CD14-positive monocyte (primary cell): ENCODE measurements at places on chromosomes 5 and 9.

DNA sequence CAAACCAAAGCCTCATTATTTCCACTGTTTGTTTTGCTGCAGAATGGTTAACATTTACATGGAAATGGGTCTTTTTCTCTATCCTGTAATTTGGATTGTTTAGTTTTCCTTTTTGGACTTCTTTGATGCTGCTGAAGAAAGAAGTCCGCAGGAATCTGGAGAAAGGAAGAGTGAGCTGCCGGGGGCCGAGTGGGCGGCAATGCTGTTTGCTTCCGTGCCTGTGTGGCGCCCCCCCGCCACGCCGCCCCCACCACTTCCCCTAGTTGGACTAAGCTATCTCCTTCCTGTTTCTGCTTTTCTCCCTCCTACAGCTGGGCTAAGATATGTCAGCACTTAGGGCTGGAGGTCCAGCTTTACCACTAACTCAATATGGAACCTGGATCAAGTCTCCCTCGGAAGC lies 39.7 kb downstream of the ACTL7B start:
- DNase-seq: peak; percentile 41

GRCh38 chr5:43007911-43008362 lies 32.2 kb downstream of the ANXA2R start:
- peak; percentile 86 for DNase-seq

DNA sequence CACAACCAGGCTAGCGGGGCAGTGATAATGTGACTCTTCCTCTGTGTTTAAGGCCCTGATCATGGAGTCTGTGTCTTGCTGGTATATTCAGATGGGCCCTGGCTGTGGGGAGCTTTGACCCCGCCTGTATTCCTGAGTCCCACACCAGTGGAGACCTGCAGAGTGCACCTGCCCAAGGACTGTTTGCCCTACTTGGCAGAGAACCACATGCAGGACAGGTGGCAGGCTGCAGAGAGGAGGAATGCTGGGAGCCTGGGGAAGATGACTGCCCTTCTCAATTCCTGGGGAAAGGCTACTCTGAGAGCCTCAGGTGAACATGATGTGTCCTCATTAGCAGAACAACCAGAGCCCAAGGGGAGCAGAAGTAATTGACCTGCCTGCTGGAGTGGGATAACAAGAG lies 36.2 kb downstream of the IARS1 start:
- no peak for DNase-seq

DNA sequence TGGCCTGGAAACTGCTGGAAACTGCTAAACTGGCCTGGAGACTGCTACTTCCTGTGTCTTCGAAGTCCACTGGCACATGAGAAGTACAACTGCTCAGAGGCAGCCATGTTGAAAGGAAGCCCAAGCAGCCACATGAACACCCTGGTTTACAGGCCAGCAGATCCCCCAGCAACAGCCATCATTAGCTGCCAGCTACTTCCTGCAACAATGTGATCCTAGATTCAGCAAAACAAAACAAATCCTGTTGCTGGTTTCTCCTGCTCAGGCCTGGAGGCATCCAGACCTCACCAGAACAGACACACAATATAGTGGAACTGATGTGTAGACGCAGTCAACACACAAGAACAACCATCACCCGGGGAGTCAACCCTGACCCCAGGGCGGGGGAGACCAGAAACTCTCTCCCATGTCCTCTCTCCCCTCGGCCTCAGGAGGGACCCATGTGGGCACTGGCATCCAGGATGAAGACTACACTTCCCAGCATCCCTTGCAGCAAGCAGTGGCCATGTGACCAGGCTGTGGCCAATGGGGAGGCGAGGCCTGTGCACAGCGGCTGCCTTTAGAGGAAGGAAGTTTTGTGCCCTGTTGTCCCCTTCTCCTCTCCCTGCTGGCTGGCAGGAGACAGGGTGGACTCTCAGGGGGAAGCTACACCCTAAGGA lies 9.2 kb upstream of the LCN15 start:
- peak; percentile 42 for DNase-seq

- DNase-seq: no peak
These were observed 169.9 kb downstream of the FANCC start for GRCh38 chr9:95147452-95148207.

- DNase-seq: no peak
These were observed 59.8 kb upstream of the TBC1D9B start for GRCh38 chr5:179967489-179967888.

- no peak for DNase-seq
These were observed 247.7 kb upstream of the ZNF462 start for GRCh38 chr9:106615118-106615889.

- DNase-seq: no peak
These were observed 114.7 kb downstream of the SNX18 start for GRCh38 chr5:54632131-54632701.

GRCh38 chr9:83154821-83155220 lies 91.9 kb upstream of the RASEF start:
- DNase-seq: no peak

GRCh38 chr5:89011778-89012711 lies 129.1 kb upstream of the MEF2C start:
- no peak for DNase-seq

DNA sequence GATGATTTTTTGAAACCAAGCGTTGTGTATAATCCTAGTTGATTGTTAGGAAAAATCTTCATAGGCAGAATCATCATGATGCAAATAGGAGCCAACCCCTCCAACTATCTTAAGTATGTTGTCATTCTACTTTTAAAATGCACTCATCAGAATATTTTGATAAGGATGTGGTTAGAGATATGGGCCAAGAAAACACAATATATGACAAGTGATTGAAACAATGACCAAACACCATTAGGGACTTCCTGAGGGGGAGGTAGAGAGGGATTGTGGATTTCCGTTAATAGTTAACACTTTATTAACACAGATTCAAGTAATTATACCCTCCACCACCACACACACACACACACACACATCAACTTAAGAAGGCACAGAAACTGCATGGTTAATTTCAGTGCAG lies 143.3 kb downstream of the ARSB start:
- no peak for DNase-seq

GRCh38 chr5:149170299-149170698 lies 29.0 kb downstream of the ABLIM3 start:
- no peak for DNase-seq

GRCh38 chr9:116153765-116154333 lies at the start of gene PAPPA:
TSS of gene PAPPA (plus strand) at chr9:116153791. CDS start at chr9:116154173, 382 bp downstream.
- DNase-seq: no peak

DNA sequence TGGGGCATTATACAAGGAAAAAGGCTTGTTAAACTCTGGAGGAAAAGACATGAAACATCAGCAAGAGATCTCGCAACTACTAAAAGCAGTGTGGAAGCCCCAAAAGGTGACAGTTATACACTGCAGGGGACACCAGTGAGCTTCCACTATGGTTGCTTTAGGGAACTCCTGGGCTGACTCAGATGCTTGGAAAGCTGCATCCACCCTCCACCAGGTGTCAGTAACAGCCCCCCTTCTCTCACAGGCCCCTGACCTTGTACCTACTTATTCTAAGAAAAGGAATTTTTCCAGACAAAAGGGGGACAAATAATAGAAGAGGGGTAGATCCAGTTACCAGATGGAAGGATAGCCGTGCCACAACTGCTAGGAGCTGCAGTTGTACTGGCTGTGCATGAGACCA lies 154.4 kb upstream of the COX7C start:
- no peak for DNase-seq

GRCh38 chr9:19057033-19057432 lies 7.8 kb downstream of the RRAGA start:
- no peak for DNase-seq

DNA sequence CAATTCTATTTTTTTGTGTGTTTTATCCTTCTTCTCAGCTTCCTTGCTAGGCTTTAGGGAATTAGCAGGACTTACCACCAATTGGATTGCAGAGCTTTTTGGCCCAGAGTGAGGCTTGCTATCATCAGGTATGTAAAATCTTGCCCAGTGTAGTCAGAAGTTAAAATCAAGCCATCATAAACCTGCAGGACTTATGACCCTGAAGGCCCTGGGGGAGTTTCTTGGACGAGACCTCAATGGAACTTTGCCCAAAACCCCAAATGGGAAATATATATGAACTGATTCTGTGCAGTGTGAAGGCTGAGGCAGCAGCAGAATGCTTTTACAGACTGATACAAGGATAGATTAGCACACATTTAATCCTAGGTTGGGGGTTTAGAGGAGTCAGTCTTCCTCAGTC lies 287.0 kb downstream of the SH3GL2 start:
- no peak for DNase-seq

GRCh38 chr9:95533996-95534680 lies 17.4 kb upstream of the PTCH1 start:
- DNase-seq: no peak

- peak; percentile 24 for DNase-seq
These were observed 777 bp downstream of the ENDOG start for GRCh38 chr9:128818839-128819715.

- no peak for DNase-seq
These were observed 224.4 kb downstream of the TENT4A start for GRCh38 chr5:6937677-6938076.

- DNase-seq: no peak
These were observed 30.8 kb downstream of the SMIM3 start for GRCh38 chr5:150809363-150809762.

DNA sequence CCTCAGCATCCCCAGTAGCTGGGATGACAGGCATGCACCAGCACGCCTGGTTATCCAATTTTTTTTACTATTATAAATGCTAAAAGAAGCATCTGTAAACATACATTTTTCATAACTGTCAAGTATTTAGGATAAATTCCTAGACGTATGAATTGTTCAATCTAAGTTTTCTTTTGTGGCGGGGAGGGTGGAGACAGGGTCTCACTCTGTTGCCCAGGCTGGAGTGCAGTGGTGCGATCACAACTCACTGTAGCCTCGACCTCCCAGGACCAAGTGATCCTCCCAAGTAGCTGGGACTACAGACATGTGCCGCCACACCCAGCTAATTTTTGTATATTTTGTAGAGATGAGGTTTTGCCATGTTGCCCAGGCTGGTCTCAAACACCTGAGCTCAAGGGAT lies 52.2 kb downstream of the NR6A1 start:
- DNase-seq: no peak

DNA sequence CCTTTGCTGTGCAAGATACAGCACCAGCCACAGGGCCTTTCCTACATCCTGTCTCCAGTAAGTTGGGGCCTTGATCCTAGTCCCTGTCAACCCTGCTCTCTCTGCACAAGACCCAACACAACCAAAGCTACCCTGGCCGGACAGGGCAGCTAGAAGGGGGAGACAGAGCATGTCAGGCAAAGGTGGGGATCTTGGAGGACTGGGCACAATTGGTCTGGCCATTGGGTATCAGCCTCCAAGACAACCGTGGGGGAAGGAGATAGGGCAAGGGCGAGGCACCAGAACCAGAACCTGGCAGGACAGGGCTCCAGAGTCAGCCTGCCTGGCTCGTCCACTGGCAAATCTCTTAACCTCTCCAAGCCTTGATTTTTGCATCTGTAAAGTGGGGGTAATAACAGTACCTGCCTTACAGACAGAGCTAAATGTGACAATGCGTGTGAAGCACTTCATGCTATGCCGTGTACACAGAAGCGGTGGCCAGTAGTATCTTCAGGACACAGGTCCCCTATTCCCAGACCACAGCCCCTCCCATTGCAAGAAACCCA lies 51.6 kb upstream of the CDKN2AIPNL start:
- DNase-seq: no peak

- no peak for DNase-seq
These were observed 14.7 kb downstream of the BRD8 start for GRCh38 chr5:138163721-138164120.

DNA sequence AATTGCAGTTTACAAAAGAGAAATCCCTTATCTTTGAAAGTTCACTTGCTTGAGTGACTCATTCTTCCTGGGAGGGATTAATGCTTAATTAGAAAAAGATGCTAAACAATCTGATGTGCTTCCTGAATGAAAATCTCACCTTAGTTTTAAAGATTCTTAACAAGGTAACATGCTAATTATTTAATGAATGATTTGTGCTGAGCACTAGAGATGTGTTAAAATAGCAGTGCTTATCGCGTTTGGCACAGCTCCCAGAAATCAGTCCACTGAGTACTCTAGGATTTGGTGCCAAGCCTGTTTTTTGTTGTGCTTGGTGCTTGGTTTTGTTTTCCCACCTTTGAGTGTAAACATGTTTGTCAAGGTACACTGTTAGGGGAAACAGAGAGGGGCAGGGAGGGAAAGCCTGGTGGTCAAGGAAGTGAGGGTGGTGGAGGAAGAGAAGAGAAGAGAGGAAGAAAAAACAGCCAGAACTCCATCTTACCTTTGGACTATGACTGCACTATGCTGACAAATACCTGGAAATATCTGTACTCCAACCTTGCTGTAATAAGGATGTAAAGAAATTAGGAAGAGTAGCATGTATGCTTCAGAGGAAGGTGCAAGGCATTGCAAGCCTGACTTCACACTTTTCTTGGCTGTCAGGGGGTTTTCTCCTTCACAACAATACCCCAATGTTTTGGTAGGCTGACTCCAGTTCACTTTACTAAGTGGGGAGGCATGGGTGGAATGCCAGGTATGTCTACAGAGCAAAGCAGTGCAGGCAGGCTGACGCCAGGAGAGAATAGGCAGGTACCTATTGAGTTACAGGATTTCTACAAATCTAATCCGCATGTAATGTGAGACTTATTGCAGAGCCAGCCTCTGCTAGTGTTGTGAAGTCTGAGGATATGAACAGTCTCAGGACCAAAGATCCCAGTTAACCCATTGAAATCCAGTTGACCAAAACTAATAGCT lies 157.2 kb upstream of the ISL1 start:
- DNase-seq: no peak

- no peak for DNase-seq
These were observed 109.4 kb downstream of the PSD2 start for GRCh38 chr5:139904816-139905661.

- DNase-seq: no peak
These were observed 9.9 kb downstream of the PAPPA start for GRCh38 chr9:116163293-116164055.

DNA sequence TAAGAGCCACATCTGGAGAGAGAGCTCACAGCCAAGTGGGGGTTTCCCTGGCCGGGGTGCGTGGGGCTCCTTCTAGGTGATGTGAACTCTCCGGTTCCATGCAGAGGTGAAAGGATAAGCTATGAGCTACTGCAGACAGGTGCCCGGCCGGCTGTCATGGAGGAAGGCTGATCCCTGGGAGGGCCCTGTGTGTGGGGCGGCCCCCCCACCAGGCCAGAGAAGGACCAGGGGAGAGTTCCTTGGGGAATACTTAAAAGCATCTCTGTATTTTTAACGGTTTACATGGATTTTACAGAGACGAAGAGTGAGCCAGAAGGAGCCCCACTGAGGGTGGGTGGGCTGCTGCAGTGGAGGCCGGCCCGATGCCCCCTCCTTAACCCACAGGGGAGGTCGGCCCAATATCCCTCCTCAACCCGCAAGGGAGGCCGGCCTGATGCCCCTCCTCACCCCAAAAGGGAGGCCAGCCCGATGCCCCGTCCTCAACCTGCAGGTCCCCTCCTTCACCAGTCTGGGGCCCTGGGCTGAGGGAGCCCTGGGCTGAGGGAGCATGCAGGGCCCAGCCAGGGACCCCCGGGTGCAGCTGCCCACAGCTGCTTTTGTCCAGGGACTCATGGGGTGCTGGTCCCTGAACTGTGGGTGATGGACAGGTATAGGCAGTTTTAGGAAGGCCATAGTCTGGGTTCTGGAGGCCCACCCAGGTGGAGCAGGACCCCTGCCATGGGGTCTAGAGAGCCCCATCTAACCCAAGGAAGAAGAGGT lies 31.9 kb downstream of the MRPL36 start:
- DNase-seq: no peak

GRCh38 chr5:68356623-68357022 lies 141.1 kb downstream of the PIK3R1 start:
- no peak for DNase-seq
